T-helper 17 cell (primary cell): ENCODE measurements at places on chromosomes 7 and 10.

GRCh38 chr10:2556883-2557282 lies 510.5 kb upstream of the PFKP start:
- no peak for DNase-seq

DNA sequence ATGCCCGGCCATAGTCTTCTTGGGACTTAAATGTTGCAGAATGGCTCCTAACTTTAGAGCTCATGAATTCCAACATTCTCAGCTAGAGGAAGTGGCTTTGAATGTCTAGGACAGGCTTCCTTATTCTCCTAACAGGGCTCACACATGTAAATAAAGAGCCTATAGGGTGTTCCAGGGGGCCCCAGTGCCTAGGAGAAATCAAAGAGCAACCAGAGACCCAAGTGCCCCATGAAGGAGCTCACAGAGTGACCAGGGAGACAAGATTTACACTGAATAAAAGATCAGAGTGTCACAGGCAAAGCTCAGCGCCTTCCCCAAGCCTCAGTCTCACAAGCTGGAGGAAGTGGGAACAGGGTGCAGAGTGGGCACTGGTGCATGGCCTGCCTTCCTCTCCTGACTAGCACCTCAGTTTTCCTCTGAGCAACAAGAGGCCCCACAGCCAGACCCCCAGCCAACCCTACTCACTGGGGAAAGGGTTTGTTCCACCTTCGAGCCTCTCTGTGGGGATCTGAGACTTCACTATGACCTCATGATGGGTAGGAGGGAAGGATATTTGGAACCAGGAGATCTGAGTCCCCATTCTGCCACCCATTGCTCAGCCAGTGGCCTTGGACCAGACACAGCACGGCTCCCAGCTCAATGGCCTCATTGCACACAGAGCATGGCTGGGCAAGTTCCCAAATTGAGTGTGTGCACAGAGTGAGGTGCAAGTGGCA lies 16.0 kb downstream of the TMEM273 start:
- no peak for DNase-seq

DNA sequence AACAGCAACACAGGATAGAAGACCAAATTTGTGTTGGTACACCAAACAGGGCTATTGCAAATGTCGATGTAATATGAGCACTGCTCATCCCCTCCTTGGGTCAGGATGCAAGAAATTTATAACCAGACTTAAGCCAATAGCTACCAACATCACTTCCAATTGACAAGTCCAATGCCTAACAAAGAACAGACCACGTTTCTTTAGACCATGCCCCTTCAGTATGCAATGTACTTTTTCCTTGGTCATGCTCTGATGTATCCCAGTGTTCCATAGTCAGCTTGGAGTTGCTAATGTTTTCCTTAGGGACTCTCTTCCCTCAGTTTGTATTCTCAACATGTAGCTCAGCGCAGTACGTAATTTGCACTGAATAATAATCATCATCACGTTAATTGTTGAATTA lies 7.8 kb downstream of the CACNA2D1 start:
- DNase-seq: no peak

GRCh38 chr10:59706851-59707797 lies 2.5 kb downstream of the SLC16A9 start:
- DNase-seq: no peak

- no peak for DNase-seq
These were observed 281.2 kb downstream of the SKAP2 start for GRCh38 chr7:26583094-26583648.

DNA sequence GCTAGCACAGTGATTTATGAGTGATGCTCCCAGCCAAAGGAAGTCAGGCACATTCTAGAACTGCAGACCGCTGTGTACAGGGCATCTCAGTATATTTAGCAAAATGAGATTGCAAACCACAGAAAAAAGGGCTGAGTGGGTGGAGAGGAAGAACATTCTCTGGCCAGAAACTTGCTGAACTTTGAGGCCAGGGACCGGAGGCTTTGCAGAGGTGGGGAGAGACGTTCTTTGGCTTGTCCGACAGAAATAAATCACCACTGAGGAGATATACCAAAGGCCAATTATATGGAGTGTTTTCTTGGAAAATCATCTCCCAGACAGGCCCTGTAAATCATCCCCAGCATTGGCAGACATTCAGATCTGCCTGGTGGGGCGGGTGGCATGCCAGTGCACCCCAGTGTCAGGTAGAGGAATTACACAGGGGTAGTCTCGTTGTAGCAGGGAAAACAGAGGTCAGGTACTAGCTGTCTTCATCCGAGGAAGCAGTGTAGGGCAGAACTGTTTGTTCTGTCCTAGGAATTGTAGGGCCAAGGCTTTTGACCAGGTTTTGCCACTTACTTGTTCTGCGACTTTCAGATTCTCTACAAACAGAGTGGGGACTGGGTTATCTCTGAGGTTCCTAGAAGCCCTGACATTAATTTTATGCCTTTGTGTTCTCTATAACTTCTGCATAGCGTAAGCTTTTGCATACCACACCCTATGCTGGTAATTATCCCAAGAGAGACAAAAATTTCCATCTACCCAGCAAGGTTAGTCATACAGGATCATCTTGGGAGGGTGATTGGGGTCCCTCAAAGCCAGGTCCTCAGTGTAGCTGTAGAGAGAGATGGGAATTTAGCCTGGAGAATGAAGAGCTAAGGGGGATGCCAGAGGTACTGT lies 655.6 kb downstream of the LRMDA start:
- DNase-seq: no peak

GRCh38 chr10:78353636-78354035 lies 320.0 kb downstream of the RPS24 start:
- DNase-seq: no peak

GRCh38 chr7:152893801-152894294 lies 134.3 kb downstream of the ACTR3B start:
- no peak for DNase-seq

- no peak for DNase-seq
These were observed 13.3 kb upstream of the EPC1 start for GRCh38 chr10:32360241-32360640.

- no peak for DNase-seq
These were observed 17.4 kb downstream of the IRF5 start for GRCh38 chr7:128954830-128955802.
